ENCODE measurements at places on chromosomes 2 and 18. TPM values are rescaled to one million over a fixed set of nuclear protein-coding genes. Genes with fewer than 3 reads are reported as not detected.

Gene LAPTM4A
- 29.0 TPM for total RNA-seq

Gene TGFA
- total RNA-seq, result 0.42 TPM

DNA sequence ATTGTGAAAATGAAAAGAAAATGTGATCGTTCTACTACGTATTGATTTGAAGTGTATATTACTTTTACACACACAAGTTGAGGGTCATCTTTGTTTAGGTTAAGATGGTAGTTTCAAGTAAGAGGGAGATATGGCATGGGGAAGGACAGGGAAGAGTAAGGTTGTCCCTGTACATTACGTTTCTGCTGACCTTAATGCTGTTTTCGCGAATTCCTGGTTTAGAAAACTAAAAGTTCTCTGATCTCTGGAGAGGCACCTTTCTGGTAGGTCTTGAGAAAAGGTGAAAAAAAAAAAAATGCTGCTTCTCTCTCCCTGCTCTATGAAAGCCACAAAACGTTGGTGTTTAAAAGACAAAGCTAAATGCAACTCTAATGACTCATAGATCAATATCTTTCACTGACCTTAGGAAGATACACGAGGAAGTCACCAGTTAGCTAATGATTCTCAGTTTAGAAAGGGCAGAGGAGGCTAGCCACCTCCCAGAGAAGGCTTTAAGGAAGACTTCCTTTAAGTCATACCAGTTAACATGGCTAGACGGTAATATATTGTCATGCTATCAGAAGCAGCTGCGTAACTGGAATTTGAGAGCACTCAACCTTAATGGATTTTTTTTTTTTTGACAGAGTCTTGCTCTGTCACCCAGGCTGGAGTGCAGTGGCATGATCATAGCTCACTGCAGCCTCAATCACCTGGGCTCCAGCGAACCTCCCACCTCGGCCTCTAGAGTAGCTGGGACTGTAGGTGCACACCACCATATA lies 13.2 kb downstream of the TXNDC2 start:
- H3K4me1 ChIP-seq, result no peaks in the 10 kb centered on the region
- no peak for DNase-seq
- H3K27ac ChIP-seq, result peak overlapping the region; percentile 83
- H3K27me3 ChIP-seq, result no peaks in the 10 kb centered on the region
- H3K36me3 ChIP-seq, result no peaks in the 10 kb centered on the region

DNA sequence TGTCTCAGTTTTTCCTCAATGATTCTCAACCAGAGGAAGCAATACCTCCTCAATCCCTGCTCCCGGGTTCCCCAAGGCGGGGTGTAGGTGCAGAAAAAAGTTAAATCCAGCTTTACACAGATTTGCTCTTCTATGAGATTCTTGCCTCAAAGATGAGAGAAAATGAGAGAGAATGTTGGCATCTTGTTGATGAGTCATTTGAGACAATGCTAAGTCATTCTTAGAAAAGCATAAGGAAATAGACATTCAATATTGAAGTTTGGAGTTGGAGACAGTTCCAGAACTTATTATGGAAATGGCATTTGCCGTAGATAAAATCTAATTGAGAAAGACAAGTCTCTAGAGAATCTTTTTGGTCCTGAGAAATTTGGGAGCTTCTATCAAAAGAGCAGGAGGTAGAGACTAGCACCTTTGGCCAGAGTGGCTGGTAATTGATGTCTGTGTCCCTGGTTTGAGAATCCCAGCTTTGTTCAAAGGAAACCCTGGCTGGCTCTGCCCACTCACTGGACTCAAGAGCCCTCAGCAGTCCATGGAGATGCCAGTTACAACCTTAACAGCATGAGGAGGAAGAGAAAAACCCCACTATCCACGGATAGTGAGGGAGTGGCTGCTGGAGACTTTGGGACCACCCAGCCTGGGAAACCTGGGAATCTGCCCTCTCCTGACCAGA lies 181.2 kb downstream of the FAM124B start:
- no peak for DNase-seq
- H3K4me1 ChIP-seq, result no peaks in the 10 kb centered on the region
- no peaks in the 10 kb centered on the region for H3K27me3 ChIP-seq
- H3K36me3 ChIP-seq, result no peaks in the 10 kb centered on the region

DNA sequence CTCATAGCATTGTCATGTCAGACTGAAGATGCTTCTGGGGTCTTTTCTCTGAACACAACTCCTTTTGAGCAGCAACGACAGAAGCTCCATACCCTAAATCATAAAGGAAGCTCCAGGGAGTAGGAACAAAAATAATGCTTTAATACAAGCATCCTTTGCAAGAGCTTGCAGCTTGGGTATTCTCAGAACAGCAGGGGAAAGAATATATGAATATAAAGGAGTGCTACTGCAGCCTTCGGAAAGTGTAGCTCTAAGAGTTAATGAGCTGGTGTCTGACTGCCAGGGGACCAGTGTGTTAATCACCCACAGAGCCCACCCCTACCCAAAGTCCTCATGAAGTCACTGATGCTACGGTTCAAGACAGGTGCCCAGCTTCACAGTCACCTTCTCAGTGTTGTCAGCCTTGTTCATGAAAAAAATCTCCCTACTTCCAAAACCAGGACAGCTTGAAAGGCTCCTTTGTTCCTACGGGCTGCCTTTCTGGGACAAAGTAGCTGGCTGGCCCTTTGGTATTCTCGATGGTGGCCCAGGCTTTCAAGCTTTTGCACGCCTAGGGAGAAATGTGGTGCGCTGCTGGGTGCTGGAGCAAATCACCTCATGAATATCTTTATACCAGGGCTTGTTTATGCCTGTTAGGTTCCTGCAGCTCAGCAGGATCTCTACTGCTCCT lies 259.7 kb downstream of the CMPK2 start:
- H3K4me1 ChIP-seq, result no peaks in the 10 kb centered on the region
- no peak overlapping the region for H3K4me3 ChIP-seq
- H3K36me3 ChIP-seq, result no peaks in the 10 kb centered on the region
- H3K27ac ChIP-seq, result no peak overlapping the region

DNA sequence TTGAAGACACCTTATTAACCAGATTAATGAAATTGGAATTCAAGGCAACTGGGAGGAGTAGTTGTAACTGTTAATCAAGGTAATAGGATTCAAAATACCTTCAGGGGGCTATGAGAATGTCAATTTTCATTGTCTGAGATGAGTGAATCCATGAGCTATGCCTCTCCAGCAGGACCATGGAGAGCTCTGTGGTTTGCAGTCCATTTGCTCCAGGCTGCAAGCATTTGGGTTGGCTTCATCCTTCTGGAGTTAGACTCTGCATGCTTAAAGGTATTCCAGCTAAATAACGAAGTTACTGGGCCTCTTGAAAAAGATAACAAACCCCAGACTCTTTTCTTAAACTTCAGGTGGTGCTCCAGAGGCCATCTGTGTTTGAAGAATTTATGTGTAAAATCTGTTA lies 207.1 kb upstream of the SLC8A1 start:
- H3K27ac ChIP-seq, result no peak overlapping the region
- H3K36me3 ChIP-seq, result no peaks in the 10 kb centered on the region
- no peaks in the 10 kb centered on the region for H3K27me3 ChIP-seq
- no peak overlapping the region for H3K4me3 ChIP-seq

DNA sequence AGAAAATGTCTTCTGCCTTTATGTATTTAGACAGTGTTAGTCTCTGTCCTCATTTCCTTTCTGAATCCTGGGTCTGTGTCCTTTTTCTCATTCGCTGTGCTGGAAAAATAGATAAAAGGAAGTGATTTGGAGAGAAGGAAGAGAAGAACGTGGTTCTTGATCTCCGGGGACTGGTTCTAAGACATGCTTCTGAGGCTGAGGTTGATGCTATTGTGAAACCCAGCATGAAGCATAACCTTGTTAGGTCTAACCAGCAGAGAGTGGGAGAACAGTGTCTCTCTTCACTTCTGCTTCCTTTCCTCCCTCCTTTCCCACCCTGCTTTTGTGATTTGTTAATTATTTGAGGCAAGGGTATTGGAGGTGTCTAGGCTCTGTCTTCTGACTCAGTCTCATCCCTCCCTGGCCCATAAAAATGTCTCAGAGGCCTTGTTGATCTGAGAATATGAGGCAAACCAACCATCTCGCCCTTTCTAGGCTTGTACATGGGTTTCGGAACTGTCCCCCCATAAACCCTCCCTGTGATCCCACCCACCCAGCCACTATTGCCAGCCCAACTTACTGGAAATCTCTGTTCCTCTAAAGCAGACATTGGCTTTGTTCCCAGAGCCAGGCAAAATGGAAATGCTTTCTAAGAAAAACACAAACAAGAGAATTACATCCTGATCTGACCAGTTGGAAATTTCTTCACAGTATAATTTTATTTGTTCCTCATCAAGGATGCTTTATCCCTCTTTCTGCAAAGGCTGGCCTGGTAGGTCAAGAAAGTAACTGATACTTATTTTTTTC lies 360.6 kb upstream of the TNP1 start:
- H3K27me3 ChIP-seq, result no peaks in the 10 kb centered on the region
- H3K4me1 ChIP-seq, result no peaks in the 10 kb centered on the region
- no peak for DNase-seq

DNA sequence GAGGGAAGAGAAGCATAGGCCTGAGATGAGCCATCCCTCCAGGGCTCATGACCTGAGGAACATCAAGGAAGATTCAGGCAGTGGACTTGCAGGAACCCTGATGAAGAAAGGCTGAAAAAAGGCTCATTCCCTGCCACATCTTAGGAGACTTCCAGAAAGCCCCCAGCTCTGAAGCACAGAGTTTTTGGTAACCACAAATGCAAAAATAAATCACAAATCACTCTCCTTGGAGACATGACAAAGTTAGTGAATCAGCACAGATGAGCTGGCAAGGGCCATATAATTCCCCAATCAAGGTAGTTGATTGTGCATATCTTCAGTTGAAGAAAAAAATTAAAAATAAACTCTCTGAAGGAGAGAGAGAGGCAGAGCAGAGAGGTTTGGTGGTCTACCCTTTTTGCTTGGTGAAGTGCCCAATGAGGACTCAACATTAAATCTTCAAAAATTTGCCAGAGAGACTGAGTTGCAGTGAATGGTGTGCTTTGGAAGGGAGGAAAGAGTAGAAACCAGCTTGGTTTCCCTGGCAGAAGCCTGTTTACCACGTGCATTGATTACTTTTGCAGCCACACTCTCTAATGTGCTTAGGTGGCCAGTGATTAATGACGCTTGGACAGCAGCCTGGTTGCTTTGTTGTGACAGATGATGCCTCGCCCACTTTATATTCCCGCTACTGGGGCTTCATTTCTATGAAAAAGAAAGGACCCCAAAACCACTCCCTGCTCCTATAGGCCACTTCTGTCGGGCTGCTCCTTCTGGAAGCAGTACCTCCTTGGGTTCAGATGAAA lies 257.4 kb upstream of the SLC14A2 start:
- DNase-seq, result no peak
- no peaks in the 10 kb centered on the region for H3K4me1 ChIP-seq
- no peaks in the 10 kb centered on the region for H3K27me3 ChIP-seq
- H3K36me3 ChIP-seq, result no peaks in the 10 kb centered on the region

- H3K27me3 ChIP-seq, result no peaks in the 10 kb centered on the region
- H3K4me3 ChIP-seq, result no peak overlapping the region
- H3K4me1 ChIP-seq, result no peaks in the 10 kb centered on the region
- no peak overlapping the region for H3K27ac ChIP-seq
Observed at GRCh38 chr18:35919179-35919578, 53.3 kb upstream of the RMP24 start.

Gene XRCC5
- total RNA-seq, result 612 TPM

Gene NRP2
- total RNA-seq, result 0.94 TPM

Gene LIMS3
- total RNA-seq, result 1.7 TPM

DNA sequence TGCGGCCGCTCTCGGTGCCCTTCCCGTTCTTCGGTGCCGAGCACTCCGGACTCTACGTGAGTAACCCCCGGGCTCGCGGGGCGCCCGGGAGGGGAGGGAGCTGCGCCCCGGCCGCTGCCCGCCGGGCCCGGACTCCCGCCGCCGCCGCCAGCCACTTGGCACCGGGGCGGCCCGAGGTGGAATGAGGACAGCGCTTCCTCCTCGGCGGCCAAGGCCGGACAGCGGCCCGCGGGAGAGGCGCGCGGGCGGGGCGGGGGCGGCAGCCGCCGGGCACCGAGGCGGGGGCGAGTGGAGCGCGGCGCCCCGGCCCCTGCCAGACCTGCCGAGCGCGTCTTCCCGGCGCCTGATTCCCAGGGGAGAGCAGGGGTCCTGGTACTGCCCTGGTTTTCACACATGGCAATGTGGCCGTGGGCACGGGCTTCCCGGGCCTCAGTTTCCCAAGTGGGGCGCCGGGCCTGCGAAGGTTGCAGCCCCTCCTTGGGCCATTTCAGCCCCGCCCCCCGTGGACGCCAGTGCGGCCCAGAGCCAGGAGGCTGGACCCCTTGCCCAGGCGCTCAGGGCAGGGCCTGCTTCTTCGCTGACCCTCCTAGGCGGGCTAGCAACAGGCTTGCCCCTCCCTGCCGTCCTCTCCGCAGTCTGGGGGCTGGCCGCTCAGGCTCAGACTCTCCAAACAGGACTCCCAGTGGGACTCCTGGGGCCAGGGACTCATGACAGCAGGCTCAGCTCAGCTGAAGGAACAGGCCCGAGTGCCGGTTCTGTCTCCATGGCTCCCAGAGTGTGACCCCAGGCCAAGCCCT lies 775 bp downstream of the SNED1 start:
- H3K4me3 ChIP-seq, result no peak overlapping the region
- peak; percentile 18 for DNase-seq
- no peaks in the 10 kb centered on the region for H3K27me3 ChIP-seq
- no peak overlapping the region for H3K27ac ChIP-seq
- no peaks in the 10 kb centered on the region for H3K4me1 ChIP-seq

Gene ERMN
- total RNA-seq, result 0.42 TPM

- H3K27ac ChIP-seq, result no peak overlapping the region
- no peak overlapping the region for H3K4me3 ChIP-seq
- H3K4me1 ChIP-seq, result no peaks in the 10 kb centered on the region
- H3K27me3 ChIP-seq, result no peaks in the 10 kb centered on the region
Observed at GRCh38 chr2:128241896-128242295, 76.8 kb downstream of the HS6ST1 start.

- no peak overlapping the region for H3K4me3 ChIP-seq
- H3K27me3 ChIP-seq, result no peaks in the 10 kb centered on the region
- no peaks in the 10 kb centered on the region for H3K4me1 ChIP-seq
- DNase-seq, result no peak
- H3K36me3 ChIP-seq, result no peaks in the 10 kb centered on the region
Observed at GRCh38 chr2:139854769-139855483, 1074.7 kb upstream of the NXPH2 start.

DNA sequence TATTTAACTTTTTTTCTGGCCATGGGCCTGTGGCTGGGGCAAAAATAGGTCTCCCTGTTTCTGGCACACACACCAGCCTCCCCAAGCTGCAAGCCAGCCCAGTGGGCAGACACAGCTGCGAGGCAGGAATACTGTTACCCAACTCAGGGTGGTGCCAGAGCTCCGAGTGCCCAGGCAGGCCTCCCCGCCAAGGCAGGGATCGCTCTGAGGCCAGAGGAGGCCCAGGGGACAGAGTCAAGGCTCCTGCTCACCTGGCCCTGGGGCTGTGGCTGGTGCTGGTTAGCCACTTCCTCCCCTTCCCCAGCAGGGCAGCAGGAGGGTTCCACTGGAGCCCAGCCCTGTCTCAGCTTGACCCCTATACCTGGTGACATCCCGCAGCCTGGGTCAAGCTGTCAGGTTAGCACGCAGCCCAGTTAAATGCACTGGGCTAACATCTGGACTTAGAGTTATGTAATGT lies 67.1 kb upstream of the EPAS1 start:
- H3K36me3 ChIP-seq, result no peaks in the 10 kb centered on the region
- no peaks in the 10 kb centered on the region for H3K27me3 ChIP-seq
- DNase-seq, result peak; percentile 9
- no peak overlapping the region for H3K4me3 ChIP-seq
